Urinary bladder (tissue), 4 donors: ENCODE measurements at places on chromosomes 2 and 18. TPM values are rescaled to one million over a fixed set of nuclear protein-coding genes. Genes with fewer than 3 reads are reported as not detected.

- DNase-seq = no peak
Observed at GRCh38 chr2:74347742-74348141, 4.5 kb upstream of the SLC4A5 start.

DNA sequence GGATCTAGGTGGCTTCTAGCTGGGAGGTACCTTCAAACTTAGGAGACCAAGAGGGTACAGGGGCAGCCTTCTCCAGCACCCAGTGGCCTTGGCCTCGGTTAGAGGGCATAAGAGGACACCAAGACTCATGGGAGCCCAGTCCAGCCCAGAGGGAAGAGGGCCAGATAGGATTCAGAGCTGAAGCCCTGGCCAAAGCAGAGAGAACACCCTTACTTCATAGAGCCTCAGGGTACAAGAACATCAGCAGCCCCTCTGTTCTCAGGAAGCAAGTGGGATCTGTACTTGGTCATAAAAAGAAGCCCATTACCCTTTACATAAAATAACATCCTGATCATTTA is 45.0 kb upstream of the ASPRV1 start:
- DNase-seq = no peak

DNA sequence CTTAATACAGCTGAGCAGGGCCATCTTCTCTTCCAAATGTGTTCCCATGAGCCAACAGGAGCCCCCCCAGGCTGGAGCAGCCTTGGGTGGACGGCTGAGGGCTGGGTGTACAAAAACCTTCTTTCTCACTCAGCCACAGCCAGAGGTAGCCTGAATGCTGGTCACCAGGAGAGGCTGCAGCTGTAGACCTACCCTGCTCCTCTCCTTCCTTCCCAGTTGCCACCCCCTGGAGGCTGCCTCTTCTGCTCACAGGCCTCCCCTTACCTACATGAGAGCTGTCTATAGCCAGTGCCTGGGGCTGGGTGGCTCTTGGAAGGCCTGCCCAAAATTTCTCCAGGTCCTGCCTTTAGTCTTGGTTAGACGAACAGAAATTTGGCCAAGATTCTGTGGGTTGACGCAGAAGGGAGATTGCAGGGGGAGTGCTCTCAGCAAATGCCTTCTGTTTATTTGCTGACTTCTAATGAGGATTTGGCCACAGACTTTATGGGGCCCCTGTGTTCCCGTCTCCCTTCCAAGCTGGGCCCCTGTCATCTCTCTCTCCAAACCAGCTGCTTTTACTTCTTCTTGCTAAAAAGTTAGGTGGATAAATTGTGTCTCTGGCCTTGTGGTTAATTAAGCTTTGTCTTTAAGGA is 18.3 kb downstream of the CELF4 start:
- peak; percentile 48 for DNase-seq

DNA sequence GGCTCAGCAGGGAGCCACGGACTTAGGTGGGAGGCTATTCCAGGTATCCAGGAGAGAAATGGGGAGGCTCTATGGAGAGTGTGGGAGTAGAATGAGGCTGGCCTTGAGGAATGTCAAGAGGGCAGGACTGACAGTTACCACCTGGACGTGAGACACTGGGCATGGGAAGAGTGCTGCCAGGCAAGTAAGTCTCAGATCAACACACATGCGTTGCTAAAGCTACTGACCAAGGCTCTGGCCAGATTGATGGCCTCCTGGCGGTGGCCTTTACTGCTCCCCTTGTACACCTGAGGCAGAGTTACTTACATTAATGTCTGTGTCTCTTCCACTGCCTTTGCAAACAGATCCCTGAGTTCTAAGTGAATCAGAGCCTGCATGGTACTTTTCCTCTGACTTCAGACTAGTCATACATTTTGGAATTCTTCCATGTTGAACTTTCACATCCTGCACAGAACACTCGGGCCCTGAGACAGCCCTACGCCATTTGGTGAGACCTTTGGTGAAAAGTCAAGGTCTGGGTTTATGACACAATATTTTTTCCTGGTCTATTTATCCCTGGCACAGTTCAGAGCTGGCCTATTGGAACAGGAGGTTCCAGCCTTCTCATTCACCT is 398.8 kb upstream of the TRIB2 start:
- no peak for DNase-seq

DNA sequence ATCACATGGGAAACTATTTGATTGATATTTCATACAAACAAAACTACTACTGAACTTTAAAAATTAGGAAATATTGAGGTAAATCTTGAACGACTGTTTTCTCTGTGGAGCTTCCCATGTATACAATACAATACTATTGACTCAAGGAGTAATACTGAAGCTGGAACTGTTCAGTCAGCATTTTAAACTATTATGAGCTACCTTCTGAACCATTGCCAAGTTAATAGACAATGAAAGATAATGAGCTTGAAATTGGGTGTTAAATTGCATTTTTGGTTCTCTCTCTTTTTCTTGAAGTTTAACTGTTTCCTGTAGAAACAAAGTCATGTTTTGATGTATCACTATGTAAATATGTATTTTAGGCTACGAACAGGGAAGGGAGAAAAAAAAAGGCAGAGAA is 569.2 kb downstream of the ZEB2 start:
- no peak for DNase-seq

- no peak for DNase-seq
Observed at GRCh38 chr2:25309402-25309801, 32.3 kb downstream of the DNMT3A start.

DNA sequence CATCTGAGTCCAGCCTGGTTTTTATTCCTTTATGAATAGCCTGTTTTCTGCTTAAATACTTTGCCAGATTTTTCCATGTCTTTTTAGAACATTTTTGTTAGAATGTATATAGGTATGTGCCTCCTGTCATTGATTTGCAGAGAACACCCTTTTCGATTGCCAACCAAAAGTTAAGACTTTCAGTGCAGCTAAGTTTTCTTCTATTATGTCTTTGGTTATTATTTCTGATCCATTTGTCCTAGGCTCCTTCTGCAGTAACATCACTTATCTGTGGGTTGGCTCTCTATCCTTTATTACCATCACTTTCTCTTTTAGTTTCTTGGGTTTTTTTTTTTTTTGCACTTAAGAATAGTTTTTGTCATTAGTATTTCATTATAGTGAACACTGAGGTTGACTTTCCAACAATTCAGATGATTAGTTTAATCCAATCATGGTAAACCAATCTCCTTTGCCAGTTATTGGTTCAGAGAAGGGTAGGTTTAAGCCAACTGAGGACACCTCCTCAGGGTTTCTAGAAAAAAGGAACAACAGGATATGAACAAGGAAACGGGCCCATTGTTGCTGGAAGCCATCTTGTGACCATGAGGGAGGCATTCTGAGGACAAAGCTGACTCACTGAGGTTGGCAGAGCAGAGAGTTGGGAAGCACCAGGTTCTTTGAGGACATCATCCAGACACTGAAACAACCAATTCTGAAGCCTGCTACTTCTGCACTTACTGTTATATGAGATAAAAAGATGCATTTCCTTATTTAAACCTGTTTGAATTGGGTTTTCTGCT is 37.9 kb upstream of the GBX2 start:
- no peak for DNase-seq

GRCh38 chr2:75465317-75465984 is 95.3 kb downstream of the EVA1A start:
- no peak for DNase-seq

DNA sequence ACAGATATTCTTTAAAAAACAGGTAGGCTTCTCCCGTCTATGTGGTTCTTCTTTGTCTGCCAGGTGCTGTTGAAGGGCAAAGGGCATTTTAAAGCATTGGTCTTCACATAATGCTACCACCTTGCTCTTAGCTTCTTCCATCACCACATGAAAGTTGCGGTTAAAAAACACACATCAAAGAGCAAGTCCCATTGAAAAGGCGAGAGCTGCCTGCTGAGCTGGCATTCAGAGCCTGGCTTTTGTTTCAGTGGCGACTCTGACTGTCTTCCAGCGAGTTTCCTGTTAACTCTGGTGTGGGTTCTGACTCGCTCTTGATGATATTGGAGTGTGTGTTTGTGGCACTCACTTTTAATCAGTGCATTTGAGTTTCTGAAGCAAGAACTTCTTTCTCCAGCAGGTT is 624.9 kb upstream of the FANCL start:
- DNase-seq = no peak

Gene LCT
- polyA plus RNA-seq = not detected

Gene HOXD3
- 1.6 TPM for polyA plus RNA-seq

Gene DTNB
- polyA plus RNA-seq = 5.4 TPM

Gene CD207
- 0.06 TPM for polyA plus RNA-seq

Gene CD8B
- 0.82 TPM for polyA plus RNA-seq

Gene MYO5B
- polyA plus RNA-seq = 2.7 TPM
